Ureter (tissue), 1 donor: ENCODE measurements at places on chromosomes 16 and 17. TPM values are rescaled to one million over a fixed set of nuclear protein-coding genes. Genes with fewer than 3 reads are reported as not detected.

SMIM22 gene
- total RNA-seq = 225 TPM

RASD1 gene
- 5.8 TPM for total RNA-seq

TMEM235 gene
- total RNA-seq = not detected

ITGAD gene
- total RNA-seq = not detected

KCNJ18 gene
- not detected for total RNA-seq

RAB40B gene
- total RNA-seq = 18.9 TPM

NUPR1 gene
- 127 TPM for total RNA-seq

DLX4 gene
- total RNA-seq = 1.1 TPM

MED1 gene
- 40.9 TPM for total RNA-seq

SLC16A6 gene
- 3.0 TPM for total RNA-seq
